ENCODE measurements at places on chromosomes 1 and 21.
A peak's percentile ranks its signal among the peaks of the same experiment; 100 is the strongest.

- no peak for DNase-seq
Measured at GRCh38 chr1:115839029-115839678, 1.8 kb downstream of the NHLH2 start.

GRCh38 chr1:163203561-163203960, 845 bp upstream of the RGS5 start:
- DNase-seq = no peak

DNA sequence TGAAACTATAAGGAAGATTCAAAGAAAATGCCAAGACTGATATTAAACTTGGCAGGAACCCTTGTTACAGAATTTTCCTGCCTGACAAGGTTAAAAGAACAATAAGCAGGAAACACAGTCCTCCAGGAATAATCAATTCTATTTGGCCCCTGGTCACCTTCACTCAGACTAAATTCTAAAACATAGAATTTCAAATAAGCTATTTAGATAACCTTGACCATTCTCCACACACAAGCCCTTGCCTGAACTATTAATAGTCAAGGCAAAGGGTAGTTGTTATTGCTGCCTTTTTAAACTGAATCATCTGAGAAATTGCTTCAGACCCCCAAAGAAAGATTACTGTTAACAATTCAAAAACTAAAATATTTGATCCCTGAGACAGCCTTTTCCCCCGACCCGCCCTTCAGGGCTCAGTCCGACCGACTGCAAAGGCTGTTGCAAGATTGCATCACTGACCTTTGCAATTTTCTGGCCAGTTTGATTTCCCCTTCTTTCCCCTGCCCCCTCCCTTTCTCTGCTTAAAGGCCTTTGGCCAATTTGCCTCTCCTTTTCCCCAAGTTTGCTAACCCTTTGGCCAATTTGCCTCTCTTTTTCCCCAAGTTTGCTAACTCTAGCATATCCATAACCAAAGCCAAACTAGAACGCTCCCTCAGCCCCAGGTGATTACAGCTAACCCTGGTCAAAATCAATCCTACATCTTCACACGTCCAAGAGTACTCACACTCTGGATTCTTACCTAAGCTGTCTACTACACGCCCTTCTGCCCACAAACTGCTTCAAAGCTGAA, 1.4 kb upstream of the G0S2 start:
- DNase-seq = no peak

DNA sequence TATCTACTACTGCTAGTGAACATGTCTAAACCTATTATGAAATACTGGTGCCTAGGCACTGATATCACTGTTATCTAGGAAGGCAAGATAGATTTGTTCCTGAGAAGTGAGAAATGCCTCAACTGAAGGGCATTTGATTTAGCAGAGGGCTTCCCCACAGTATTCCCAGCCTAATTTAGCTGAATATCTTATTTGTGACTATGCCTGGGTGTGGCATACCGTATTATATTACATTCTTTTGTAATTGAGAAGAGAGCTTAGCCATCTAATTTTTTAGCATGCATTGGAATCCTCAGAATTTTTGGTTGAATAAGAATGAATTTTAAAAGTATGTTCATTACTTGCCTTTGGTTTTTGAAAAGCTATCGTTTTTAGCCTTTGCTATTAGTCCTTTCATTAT, 99.1 kb downstream of the ZP4 start:
- DNase-seq = no peak

DNA sequence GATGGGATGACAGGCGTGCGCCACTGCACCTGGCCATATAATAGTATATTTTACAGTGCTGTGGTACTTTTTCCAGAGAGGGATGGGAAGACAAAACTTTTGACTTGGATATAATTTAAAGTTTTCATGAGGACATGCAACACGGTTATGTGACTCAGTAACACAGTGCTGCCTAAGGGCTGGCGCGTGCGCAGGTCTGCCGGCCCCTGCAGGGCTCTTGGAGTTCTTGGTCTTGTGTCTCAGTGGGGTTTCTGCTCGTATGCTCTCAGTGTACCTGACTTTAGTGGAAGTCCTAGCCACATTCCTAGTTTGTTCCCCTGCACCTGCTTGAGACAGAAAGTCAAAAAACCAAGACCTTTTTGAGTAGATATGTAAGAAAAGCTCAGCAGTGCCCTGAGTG, 27.5 kb upstream of the ATF3 start:
- no peak for DNase-seq

DNA sequence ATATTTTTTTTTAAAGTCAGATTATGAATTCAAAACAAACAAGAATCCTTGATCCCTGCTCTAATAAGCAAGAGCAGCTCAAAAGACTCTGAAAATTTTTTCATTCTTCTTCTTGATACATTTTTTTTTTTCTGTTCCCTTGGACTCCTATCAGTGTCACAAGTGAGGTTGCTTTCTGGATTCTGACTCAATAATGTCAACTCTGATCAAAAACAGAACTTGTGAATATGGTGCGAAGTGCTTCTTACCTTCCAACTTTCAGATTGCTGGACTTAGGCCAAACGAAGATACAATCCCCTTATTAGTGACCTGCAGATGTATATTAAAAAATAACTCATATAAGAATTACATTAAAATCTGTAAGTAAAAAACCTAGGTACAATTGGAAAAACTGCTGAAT, 136.1 kb downstream of the GPATCH2 start:
- no peak for DNase-seq

DNA sequence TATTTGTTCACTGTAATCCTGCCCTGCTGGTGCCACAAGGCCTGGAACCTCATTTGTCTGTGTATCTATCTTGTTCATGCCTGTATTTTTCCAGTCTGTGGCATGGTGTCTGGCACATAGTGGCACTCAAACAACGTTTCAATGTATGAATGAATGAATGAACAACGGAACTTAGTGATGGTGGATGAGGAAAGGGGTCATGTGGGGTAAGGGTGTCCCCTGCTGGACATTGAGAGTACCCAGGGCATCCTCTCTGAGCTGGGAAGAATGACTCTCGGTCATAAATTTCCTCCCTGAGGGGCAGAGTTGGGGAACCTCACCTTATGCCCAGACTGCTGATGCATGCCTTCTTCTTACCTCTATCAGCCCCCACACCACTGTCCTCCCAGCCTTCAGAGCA, 18.9 kb upstream of the ZNF683 start:
- peak; percentile 29 for DNase-seq

DNA sequence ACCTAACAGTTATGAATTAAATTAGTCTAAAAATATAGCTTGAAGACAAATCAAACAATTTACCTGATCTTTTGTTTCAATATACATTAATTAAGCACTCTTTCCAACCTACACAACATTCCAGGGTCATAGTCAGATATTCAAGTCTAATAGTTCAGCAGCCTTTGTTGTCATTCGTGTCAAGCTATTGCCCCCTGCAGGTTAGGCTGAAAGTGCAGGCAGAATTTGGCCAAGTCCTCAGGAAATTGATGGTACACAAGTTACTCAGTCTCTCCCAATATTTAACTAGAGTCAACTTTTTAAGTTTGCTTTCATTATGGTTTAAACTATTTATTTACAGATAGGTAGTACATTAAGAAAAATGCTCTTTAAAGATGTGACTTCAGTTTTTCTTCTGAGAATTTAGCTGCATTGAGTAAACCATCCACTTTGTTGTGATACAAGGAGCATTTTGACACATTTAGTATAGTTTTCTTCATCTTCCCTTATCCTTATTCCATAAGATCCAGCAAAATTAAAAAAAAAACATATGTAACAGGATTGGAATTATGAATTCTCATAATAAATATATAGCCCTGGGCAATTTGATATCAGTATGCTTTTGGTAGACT, 130.3 kb upstream of the DPYD start:
- peak; percentile 85 for DNase-seq

GRCh38 chr1:174165471-174166137, 6.3 kb downstream of the RABGAP1L start:
- DNase-seq = no peak

DNA sequence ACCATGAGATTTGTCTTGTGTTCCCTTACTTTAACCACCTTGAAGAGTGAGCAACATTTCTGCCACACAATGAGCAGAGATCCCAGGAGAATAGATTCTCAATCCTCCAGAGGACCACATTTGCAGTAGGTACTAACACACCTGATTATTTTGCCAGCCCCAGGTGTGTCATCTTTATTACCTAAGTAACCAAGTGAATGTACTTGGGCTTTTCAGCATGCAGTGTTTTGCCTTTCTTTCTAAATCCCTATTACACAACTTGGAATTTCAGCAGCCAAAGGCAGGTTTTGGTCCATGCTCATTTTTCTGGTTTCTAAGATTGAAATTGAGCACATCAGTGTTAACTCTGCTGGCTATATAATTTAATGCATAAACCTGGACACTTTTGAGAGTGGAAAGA, 43.2 kb upstream of the ST6GALNAC5 start:
- DNase-seq = no peak

- DNase-seq = no peak
Measured at GRCh38 chr1:202162418-202163280, 2.2 kb upstream of the PTPN7 start.

DNA sequence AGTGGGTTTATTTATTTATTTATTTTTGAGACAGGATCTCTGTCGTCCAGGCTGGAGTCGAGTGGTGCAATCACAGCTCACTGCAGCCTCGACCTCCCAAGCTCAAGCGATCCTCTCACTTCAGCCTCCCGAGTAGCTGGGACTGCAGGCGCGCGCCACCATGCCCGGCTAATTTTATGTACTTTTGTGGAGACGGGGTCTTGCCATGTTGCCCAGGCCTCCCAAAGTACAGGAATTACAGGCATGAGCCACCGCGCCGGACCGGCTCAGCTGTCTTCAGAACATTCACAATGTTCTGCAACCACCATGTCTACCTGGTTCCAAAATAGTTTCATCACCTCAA, 406 bp upstream of the DNAJC8 start:
- DNase-seq = no peak

DNA sequence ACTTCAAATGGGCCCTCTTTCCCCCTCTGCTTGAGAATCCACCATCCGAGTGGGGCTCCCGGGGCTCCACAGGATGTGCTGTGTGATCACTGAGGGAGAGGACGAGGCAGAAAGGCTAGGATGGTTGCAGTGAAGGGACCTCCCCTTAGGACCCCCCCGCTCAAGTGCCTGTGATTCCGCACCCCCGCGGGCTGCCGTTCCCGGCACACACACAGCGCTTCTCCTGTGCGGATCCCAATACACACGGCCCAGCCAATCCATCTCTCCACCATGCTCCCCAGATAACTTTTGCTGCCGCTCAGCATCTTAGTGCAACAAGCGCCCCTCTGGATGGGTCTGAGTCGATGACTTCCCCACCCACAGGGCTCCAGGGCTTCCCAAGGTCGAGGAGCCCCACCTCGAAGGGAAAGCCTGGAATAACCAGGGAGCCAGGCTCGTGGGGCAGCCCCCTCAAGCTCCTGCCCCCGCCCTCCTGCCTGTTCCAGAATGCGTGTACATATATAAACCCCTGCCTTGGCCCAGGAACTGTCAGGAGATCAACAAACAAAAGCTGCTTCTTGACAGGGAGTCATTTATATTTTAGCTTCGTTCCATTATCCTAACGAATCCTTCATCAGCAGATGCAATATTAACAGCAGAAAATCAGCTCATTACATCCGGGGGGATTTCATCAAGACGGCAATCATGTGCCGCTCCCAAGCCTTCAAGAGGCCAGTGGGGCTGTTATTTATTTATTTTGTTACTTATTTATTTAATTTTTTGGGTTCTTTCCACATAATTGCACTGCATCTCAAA, 83.7 kb downstream of the CASZ1 start:
- no peak for DNase-seq
